Ecto neural progenitor cell (in vitro differentiated cells): ENCODE measurements at places on chromosomes 16 and 17.

DNA sequence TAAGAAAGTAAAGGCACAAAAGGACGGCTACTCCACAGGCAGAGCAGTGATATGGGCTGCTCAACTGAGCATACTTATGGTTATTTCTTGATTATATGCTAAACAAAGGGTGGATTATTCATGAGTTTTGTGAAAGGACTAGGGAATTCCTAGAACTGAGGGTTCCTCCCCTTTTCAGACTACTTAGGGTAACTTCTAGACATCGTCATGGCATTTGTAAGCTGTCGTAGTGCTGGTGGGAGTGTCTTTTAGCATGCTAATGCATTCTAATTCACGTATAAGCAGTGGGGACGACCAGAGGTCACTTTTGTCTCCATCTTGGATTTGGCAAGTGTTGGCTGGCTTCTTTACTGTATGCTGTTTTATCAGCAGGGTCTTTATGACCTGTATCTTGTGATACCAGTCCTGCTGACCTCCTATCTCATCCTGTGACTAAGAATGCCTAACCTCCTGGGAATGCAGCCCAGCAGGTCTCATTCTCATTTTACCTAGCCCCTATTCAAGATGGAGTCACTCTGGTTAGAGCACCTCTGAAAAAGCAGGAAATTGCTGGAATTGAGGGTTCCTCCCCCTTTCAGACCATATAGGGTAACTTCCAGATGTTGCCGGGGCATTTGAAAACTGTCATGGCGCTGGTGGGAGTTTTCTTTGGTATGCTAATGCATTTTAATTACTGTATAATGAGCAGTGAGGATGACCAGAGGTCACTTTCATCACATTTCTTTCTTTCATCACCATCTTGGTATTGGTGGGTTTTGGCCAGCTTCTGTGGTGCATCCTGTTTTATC, 388.5 kb downstream of the XYLT1 start:
- DNase-seq, result no peak

DNA sequence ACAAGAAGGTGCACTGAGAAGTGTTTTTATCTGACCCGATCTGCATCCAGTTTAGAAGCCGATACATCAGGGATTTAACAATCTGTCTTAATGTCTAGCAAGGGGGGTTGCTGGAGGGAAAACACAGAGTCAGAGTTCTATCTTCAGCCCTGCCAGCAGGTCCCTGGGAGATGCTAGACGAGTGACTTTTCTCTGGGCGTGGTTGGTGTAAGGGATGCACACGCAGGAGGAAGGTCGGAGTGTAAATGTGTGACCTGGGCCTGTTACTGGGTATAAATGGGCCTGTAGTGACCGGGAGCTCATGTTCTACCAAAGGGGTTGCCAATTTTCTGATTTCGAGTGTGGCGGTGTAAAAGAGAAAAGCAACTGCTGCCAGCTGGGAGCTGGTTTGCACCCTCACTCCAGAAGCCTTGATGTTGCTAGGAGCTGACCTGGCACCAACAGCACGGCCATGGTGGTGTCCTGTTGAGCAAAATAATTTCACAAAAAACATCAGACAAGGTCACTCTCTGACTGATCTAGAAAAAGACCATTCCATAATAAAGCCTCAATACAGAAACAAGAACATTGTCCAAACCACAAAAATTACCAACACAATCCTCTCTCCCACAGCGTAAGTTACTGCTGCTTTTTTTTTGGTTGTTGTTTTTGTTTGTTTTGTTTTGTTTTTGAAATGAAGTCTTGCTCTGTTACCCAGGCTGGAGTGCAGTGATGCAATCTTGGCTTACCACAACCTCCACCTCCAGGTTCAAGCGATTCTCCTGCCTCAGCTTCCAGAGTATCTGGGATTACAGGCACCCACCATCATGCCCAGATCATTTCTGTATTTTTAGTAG, 1.3 kb upstream of the KCTD13 start:
- DNase-seq, result no peak

- DNase-seq, result no peak
These were observed 2.0 kb downstream of the RHBDF2 start for GRCh38 chr17:76499267-76499667.

DNA sequence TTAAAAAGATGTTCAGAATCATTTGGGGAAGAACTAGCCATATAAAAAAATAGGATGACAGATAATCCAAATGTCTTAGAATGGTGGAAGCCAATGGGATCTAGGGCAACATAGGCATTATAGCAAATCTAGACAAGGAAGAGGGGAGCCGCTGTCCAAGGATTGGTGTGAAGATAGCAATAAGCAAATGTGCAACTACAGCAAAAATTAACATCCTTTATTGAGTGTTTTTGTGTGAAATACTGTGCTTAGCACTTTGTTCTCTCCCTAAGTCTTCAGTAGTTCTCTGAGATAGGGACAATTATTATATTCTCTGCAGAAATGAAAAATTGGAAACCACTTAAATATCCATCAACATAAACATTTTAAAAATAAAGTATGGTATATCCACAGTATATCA, 177.0 kb downstream of the PHKB start:
- DNase-seq, result no peak

DNA sequence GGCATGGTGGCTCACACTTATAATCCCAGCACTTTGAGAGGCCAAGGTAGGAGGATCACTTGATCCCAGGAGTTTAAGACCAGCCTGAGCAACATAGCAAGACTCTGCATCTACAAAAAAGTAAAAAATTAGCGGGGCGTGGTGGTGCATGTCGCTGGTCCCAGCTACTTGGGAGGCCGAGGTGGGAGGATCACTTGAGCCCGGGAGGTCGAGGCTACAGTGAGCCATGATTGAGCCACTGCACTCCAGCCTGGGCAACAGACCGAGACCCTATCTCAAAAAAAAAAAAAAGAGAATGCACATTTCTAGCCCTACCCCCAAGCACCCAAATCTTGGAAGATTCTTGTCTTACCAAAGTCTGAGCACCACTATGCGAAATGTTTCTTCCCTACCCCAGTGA, 15.6 kb upstream of the RHOT1 start:
- no peak for DNase-seq
